T-helper 2 cell treated with Interferon-gamma antibody and Interleukin-4, amounts not matched to agents 100 ng/mL and 5 ng/mL, for 36 hours (primary cell): ENCODE measurements at places on chromosomes 11 and 22. TPM values are rescaled to one million over a fixed set of nuclear protein-coding genes. Genes with fewer than 3 reads are reported as not detected.

Gene SEPTIN5
- total RNA-seq, result 0.45 TPM in 1 of 2 replicates, not detected in the other

Gene FXYD2
- 0.84 and 1.3 TPM in 2 replicates for total RNA-seq

Gene MAPK8IP2
- 0.25 and 0.30 TPM in 2 replicates for total RNA-seq

Gene LIF
- total RNA-seq, result 502 and 522 TPM in 2 replicates

Gene LRRC4C
- not detected in 2 replicates for total RNA-seq

Gene SLC39A13
- 20.2 and 20.6 TPM in 2 replicates for total RNA-seq
